Hepatocyte (in vitro differentiated cells): ENCODE measurements at places on chromosomes 11 and 22. TPM values are rescaled to one million over a fixed set of nuclear protein-coding genes. Genes with fewer than 3 reads are reported as not detected.

Gene YPEL1
- total RNA-seq: 1.9 and 2.0 TPM in 2 replicates

- H3K27me3 ChIP-seq: peaks cover 99% of the 10 kb centered on the region
- peak; percentile 43 for DNase-seq
- peak overlapping the region; percentile 31 for H3K4me3 ChIP-seq
- H3K27ac ChIP-seq: peak overlapping the region; percentile 7
- peaks cover 30% of the 10 kb centered on the region for H3K4me1 ChIP-seq
These were observed 4.4 kb downstream of the ALX4 start for GRCh38 chr11:44305470-44306051.

DNA sequence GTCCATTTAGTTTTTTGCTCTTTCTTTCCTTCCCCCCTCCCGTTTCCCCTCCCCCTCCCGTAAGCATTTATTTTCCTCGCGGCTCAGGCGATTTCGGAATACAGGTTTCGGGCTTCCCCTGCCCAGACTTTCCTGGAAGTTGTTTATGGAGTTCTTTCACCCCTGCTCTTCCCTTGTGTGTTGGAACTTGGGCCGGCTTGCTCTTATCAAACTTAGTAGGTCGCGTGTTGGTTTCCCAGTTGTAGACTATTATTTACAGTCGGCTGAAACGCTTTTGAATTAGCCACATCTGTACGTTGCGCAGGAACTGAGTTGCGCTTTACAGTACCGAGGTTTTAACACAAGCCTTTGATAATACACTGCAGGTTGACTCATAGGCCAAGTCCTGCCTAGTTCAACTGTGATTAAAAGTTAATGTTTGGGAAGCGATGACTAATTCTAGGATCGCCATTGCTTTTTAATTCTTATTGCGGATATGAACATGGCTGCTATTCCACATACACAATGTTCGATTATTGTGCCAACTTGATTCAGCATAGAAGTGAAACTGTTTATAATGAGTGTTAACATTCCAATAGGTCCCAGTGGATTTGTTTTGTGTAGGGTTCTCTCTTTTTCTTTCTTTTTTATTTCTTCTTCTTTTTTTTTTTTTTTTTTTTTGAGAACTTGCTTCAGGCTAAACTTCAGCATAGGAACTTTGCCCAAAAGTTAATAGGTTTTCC is 1.7 kb downstream of the YAP1 start:
- H3K27me3 ChIP-seq: no peaks in the 10 kb centered on the region
- H3K27ac ChIP-seq: peak overlapping the region; percentile 97
- peak overlapping the region; percentile 21 for H3K4me3 ChIP-seq
- H3K36me3 ChIP-seq: no peaks in the 10 kb centered on the region
- H3K4me1 ChIP-seq: peaks cover 41% of the 10 kb centered on the region
- DNase-seq: peak; percentile 83

Gene MN1
- 3.2 and 4.4 TPM in 2 replicates for total RNA-seq

GRCh38 chr22:29567338-29567737 is 13.6 kb downstream of the NIPSNAP1 start:
- DNase-seq: no peak
- H3K4me1 ChIP-seq: no peaks in the 10 kb centered on the region
- H3K36me3 ChIP-seq: no peaks in the 10 kb centered on the region
- H3K27me3 ChIP-seq: no peaks in the 10 kb centered on the region
- no peak overlapping the region for H3K27ac ChIP-seq

DNA sequence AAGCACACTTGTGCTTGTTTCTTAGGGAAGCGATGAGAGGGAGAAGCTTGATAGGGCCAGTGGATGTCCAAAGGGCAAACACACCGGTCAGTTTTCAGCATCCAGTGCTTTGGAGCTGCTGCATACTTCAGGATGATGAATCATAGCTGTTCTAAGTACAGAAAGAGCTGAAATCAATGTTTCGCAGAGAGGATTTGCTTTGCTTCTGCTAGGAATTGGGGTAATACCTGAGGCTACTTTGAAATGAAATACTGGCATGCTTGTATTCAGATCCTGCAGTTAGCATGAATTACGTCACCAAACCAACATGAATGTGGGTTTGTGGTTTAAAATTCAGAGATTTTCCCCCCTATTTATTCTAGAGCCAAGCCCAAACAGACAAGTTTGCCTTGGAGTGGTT is 41.7 kb upstream of the SC5D start:
- H3K36me3 ChIP-seq: no peaks in the 10 kb centered on the region
- H3K4me3 ChIP-seq: no peak overlapping the region
- DNase-seq: peak; percentile 58
- peaks cover 4% of the 10 kb centered on the region for H3K4me1 ChIP-seq
- H3K27ac ChIP-seq: peak overlapping the region; percentile 15
- no peaks in the 10 kb centered on the region for H3K27me3 ChIP-seq

Gene SCN4B
- 0.57 and 1.0 TPM in 2 replicates for total RNA-seq

Gene LRRC74B
- total RNA-seq: 0.20 TPM in 1 of 2 replicates, not detected in the other

DNA sequence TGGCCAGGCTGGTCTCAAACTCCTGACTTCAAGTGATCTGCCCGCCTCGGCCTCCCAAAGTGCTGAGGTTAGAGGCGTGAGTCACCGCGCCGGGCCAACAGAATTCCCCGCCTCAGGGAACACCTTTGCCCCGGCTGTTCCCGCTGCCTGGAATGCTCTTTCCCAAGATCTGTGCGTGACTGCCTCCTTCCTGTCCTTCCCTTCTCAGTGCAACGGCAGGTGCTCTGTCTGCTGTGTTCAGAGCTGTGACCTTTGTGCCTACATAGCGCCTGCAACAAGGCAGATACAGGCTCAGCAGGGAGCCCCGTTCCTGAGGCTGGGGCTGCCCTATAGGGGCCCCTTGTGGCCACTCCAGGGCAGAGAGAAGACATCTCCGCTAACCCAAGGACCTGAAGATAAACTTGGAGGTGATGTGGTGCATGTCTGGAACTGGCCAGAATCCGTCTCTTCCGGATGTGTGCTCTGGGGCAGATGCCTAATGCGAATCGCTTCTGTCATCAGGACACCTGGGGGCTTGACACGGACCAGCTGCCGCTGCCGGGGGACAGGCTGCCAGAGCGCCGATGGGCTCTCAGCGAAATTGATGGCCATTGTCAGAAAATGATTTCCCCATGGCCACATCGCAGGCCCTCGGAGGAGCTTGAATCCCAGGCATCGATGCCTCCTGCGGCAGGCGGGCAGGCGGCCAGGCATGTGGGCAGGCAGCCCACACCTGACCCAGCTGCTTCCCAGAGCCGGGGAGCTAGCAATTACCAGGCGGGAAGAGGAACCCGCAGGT is 43.5 kb upstream of the TCF20 start:
- DNase-seq: peak; percentile 90
- H3K4me1 ChIP-seq: peaks cover 35% of the 10 kb centered on the region
- peak overlapping the region; percentile 67 for H3K27ac ChIP-seq
- no peaks in the 10 kb centered on the region for H3K27me3 ChIP-seq
- no peak overlapping the region for H3K4me3 ChIP-seq

DNA sequence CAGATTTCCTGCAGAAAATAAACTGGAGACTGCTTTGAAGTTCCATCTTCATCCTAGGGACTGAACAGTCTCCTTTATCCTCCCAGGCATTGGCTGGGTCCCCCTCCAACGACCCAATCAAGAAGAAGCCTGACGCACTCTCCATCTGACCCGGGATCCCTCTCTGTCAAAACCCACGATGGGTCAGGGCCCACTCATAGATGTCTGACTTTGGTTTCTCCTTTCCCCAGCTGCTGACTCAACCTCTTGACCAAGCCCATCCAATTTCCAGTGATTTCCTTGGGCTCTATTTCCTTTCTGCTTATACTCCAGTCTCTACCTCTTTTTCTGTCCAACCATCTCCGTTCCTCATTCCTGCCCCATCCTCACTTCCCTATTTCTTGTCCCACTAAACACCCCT is 189.7 kb downstream of the MIAT start:
- no peaks in the 10 kb centered on the region for H3K36me3 ChIP-seq
- no peak overlapping the region for H3K4me3 ChIP-seq
- no peaks in the 10 kb centered on the region for H3K4me1 ChIP-seq
- no peak overlapping the region for H3K27ac ChIP-seq
- DNase-seq: no peak

- H3K36me3 ChIP-seq: no peaks in the 10 kb centered on the region
- no peaks in the 10 kb centered on the region for H3K4me1 ChIP-seq
- peak; percentile 44 for DNase-seq
These were observed 33.5 kb downstream of the WEE1 start for GRCh38 chr11:9606809-9607510.

DNA sequence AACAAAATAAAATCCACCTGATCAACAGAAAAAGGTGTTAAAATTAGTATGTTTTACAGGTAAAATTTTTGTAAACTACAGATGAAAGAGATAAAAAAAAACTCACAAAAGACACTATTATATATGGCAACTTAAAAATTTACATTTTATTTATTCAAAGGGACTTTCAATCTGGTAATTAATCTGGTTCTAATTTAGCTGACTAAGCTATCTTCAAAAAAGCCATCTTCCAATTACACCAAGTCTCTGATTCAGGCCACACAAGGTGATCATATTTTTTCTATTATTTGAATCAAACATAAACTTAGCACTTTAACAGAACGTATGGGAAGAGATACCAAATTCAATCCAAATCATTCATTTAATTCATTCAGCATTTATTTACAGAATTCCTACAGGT is 7.6 kb downstream of the MRE11 start:
- no peaks in the 10 kb centered on the region for H3K27me3 ChIP-seq
- H3K36me3 ChIP-seq: no peaks in the 10 kb centered on the region
- DNase-seq: no peak
- no peak overlapping the region for H3K27ac ChIP-seq

Gene BTG4
- total RNA-seq: not detected in 2 replicates

- peak; percentile 4 for DNase-seq
- peaks cover 83% of the 10 kb centered on the region for H3K4me1 ChIP-seq
- peak overlapping the region; percentile 92 for H3K27ac ChIP-seq
These were observed 18.5 kb downstream of the MYH9 start for GRCh38 chr22:36369004-36369921.

GRCh38 chr22:44032126-44032730 is 8.1 kb downstream of the PARVB start:
- DNase-seq: no peak
- peaks cover 8% of the 10 kb centered on the region for H3K4me1 ChIP-seq
- H3K36me3 ChIP-seq: no peaks in the 10 kb centered on the region
- H3K27me3 ChIP-seq: no peaks in the 10 kb centered on the region

DNA sequence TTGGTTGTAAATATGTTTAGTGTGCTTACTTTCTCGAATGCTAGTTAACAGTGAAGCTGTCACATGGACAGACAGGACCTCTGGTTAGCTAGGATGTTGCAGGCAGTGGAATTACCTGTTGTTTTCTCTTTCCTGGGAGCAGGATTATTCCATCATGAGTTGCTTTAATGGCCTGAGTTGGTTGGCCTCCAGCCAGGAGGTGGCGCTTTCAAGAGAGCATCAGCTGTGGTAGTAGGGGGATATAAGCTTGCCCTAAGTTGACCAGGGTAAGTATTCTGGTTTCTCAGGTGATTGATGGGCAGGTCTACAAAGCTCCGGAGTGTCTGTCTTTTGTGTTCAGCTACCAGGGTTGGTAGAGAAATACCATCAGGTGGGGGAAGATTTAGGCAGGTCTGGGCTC is 43.5 kb downstream of the NELL1 start:
- no peak overlapping the region for H3K4me3 ChIP-seq
- DNase-seq: no peak
- no peaks in the 10 kb centered on the region for H3K27me3 ChIP-seq
- H3K36me3 ChIP-seq: no peaks in the 10 kb centered on the region
- no peaks in the 10 kb centered on the region for H3K4me1 ChIP-seq

- no peak overlapping the region for H3K27ac ChIP-seq
- no peaks in the 10 kb centered on the region for H3K36me3 ChIP-seq
- no peaks in the 10 kb centered on the region for H3K4me1 ChIP-seq
- DNase-seq: no peak
These were observed 35.3 kb downstream of the BRSK2 start for GRCh38 chr11:1425006-1425405.
